ENCODE measurements at places on chromosomes 7 and 10.

GRCh38 chr7:14858410-14858809, 44.1 kb downstream of the DGKB start:
- no peak for DNase-seq

GRCh38 chr7:7384228-7384627, 151.4 kb downstream of the COL28A1 start:
- DNase-seq = no peak

DNA sequence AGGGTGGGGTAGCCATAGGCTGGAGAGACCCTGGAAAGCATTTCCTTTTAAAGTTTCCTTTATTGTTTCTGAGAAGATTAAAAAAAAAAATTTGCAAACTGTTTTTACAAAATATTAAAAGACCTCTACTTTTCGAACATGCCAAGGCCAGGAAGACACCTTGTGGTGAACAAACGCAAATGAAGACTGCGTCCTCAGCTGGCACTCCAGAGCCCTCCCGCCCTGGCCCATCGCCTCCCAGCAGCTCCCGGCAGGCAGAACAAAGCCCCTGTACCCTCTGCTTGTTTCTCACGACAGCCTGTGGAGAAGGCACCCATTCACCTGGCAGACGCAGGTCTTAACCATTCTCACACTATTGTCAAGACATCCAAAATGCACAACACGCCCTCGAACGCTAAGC, 56.4 kb downstream of the ESYT2 start:
- DNase-seq = no peak

- no peak for DNase-seq
These were observed at the start of gene HOXA3 for GRCh38 chr7:27151931-27152815. Gene HOXA3 (minus strand): TSS chr7:27152583. CDS start chr7:27110640, 41,943 bp downstream.

DNA sequence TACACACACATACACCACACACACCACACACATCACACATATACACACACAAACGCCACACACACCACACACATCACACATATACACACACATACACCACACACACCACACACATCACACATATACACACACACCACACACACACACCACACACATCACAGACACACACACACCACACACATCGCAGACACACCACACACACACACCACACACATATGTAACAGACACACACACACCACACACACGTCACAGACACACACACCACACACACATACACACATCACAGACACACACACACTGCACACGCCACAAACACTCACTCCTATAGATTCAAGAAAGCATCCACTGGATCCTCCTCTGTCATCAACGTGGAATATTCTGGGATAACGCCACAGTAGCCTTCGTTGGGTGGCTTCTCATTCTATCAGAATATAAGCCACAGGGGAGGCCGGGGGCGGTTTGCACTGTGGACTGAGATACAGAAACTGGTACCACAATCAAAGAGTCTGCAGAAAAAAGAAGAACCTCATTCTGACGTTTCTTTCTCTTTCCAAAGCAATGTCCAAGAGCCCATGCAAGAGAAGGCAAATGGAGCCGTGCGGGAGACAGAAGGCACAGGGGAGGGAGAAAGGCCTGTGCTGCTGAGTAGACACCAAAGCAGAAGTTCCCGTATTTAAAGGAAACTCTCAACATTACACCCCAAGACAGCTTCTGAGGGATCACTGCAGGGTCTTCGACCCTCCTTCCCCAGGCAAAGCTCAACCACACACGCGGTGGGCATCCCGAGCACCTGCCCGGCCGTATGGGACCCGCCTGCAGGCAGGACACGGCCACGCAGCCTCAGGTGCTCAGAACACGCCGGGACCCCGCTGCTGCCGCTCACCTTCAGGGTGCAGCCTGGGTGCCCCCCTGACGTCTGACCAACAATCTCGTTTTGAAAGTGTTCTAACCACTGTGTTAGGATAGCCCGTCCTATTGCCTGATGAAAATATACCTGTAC, 321.2 kb downstream of the DNAJB6 start:
- no peak for DNase-seq

DNA sequence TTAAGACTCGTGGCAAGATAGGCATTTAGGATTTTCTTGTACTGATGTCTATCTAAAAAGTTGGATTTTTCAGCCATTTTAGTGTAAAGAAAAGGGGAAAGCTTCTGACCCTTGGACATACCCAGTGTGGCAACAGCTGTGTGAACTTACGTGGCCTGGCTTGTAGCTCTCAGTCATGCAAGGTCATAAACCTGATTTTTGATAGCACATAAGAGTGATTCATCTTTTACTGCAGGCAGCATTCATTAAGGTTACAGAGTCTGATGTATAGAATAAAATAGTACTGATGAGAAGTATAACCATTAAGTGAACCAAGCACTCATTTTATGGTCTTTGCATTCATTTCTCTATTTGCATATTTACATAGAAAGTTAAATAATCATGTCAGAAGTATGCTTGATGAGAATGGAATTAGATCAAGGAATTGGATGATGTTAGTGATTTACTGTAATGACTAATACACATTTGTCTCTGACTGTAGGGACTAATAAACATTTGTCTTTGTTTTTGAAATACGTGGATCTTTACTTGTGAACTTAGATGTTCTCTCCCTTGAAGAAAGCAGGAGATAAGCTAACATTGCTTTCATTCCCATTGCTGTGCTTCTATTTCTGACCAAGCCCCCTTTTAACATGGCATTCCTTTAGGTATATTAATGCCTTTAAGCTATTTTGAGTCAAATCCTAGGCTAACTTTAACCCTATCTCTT, 88.2 kb downstream of the GSDME start:
- no peak for DNase-seq

DNA sequence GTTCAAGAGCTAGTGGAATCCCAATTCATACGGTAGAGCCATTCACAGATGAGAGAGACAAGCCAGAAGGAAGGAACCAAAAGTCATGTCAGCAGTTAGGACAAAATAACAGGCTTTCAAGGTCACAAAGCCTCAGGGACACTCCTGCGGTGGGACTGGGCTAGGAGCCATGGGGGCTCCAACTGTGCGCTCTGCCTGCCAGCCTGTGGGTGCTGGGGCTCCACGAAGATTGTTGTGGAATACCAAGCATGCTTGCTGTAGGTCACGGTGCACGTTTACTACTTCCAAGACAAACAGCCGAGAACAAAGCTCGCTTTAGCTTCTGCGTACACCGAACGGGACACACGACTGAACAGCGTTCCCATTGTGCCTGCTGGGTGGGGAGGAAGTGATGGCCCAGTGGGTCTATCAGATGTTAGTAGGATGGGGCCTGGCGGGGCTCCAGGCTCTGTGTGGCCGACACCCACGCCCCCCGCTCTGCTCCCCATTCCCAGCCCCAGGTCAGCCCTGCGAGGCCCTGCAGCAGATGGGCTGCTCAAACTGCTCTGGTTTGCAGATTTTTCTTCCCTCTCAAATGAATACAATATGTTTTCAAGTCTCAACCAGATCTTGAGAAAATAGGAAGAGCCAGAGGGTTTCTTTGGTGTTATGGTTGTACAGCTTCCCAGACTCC, 158.9 kb downstream of the EGFR start:
- DNase-seq = no peak

DNA sequence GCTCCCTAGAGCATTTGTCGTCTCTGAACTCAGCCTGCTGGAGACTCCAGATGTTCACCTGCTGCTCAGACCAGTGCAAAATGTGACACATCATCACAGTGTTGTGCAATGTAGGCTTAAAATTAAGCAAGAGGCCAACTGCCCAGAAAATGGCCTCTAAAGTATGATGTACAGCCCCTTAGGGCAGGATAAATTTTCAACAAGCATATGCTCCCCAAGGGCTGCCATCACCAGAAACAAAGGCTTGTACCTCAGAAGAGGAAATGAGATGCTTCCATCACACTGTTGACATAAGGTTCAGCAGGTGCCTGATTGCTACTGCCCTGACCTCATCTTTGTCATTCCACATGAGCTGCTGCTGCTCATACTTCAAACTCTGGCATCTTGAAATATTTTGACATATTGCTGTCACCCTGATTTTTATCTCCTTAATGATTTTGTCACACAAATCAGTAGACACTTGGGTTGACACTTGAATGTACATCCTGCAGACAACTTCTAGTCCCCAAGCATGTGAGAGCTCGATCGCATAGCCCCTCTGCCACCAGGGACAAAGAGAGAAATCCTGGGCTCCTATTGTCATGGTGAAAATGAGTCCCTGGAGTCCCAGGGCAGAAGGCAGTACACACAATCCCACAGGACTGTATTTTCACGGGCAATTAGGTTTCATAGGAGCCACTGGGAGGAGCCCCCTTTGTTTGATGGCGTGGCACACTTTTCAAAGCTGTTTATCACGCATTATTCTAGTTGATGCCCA, 219.7 kb upstream of the STK17A start:
- DNase-seq = no peak

GRCh38 chr10:17394854-17395253, 59.5 kb downstream of the ST8SIA6 start:
- DNase-seq = no peak

DNA sequence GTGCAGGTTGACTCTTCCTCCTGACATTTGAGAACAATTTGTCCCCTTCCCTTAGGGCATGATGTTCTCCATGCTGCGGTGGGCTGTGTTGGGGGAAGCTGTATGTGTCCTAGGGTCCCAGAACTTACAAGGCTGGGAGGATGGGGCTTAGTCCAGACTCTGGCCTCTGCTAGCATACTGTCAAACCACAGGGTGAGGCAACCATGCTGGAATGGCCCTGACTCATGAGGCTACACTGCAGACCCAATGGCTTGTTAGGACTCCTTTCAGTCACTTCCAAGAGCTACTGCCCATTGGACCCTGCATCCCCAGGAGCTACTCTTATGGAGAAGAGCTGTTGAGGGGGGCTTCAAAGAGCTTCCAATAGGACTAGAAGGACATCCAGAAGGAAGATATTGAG, 20.1 kb upstream of the FAM170B start:
- DNase-seq = no peak

DNA sequence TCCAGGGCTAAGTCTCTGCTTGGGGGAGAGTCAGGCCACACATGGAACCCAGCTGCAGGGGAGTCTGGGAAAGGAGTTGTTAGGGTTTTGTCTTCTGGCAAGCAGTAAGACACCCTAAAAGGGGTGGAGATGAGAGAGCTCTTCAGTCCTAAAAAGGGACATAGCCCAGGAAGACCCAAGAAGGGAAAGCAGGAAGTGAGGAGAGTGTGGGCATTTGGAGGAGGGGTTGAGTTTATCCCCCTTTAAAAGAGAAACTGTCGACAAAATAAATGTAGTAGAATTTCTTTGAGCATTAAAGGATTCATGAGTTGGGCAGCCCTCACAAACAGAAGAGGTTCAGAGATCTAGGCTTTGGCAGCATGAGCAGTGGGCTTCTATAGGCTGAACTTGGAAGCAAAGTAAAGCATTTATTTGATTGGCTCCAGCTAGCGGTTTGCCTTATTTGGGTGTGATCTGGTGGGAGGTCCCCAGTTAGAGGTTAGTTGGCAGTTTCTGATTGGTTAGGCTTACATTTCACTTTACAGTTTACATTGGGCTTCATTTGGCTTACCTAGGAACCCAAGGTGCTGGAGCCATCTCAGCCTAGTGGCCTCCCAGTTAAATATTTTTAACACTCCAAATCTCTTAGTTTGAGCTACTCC, 246.7 kb downstream of the CAMK1D start:
- DNase-seq = no peak

- DNase-seq = no peak
These were observed 5.9 kb downstream of the TTYH3 start for GRCh38 chr7:2637505-2638223.

GRCh38 chr10:99528494-99529441, 4.0 kb upstream of the NKX2-3 start:
- DNase-seq = no peak

DNA sequence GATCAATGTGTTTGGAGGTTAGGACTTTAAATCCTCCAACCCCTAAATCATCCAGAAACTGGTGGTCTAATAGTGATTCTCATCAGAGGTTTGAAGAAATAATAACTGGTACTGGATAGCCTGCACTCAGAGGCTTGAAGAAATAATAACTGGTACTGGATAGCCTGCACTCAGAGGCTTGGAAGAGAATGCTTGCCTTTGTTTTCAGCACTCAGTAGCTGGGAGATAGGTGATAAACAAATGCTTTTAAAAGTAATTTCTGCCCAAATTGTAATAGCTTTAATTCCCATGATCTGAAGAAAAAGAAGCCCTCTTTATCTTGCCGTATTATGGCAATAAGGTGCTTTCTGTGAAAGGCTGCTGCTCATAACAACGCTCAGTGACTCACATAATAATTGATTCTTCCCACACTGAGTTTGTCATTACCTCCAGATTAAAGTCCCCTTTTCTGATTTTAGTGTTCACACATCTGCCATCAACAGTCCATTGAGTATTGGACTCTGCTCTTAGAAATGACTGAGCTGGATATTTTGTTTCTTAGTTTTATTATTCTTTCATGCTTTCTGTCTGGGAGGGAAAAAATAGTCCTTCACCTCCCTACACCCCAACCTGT, 112.3 kb upstream of the PHYHIPL start:
- DNase-seq = no peak

DNA sequence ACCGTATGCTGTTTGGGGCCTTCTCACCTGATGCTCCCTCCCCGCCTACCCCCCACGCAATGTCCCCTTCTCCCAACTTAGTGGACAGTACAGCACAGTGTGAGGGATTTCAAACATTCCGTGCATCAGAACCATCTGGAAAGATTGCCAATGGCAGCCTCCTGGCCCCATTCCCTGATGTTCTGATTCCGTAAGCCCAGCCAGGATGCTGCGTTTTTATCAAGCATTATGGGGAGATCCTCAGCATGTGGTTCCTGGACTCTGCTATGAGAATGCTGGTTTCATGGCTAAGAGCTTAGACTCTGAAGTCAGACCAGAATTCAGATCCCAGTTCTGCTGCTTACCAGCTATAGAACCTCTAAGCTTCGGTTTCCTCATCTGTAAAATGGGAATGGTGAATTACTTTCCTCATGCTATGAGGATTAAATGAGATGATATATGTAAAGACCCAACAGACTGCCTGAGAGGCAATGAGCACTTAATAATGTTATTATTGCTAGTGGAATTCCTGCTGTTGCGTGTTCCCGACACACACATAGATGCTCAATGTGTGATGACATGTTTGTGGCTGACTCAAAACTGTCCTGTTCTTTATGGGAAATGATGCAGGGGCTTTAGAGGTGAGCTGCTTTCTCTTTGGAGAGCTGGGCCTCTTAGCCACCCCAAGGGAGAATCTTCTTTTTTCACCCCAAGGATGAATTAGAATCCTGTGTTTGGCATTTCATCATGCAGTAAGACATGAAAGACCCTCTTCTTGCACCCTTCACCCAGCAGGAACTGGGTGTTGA, 60.8 kb upstream of the SMNDC1 start:
- no peak for DNase-seq

GRCh38 chr7:85004402-85004801, 182.5 kb downstream of the SEMA3D start:
- no peak for DNase-seq

- no peak for DNase-seq
These were observed 8.2 kb downstream of the PPIF start for GRCh38 chr10:79355420-79356017.

- DNase-seq = no peak
These were observed 171.9 kb downstream of the RPS24 start for GRCh38 chr10:78205457-78206016.

GRCh38 chr10:75611993-75612372, 180.6 kb downstream of the LRMDA start:
- DNase-seq = no peak

All from CD4-positive, alpha-beta T cell treated with Interleukin-17A for 4 hours (primary cell).